ENCODE measurements at places on chromosomes 12 and 14. TPM values are rescaled to one million over a fixed set of nuclear protein-coding genes. Genes with fewer than 3 reads are reported as not detected.

- H3K27ac ChIP-seq: no peak overlapping the region
- H3K4me3 ChIP-seq: no peak overlapping the region
- H3K36me3 ChIP-seq: peaks cover 6% of the 10 kb centered on the region
- H3K4me1 ChIP-seq: peaks cover 31% of the 10 kb centered on the region
Measured at GRCh38 chr12:131862600-131862993, 31.8 kb upstream of the ULK1 start.

DNA sequence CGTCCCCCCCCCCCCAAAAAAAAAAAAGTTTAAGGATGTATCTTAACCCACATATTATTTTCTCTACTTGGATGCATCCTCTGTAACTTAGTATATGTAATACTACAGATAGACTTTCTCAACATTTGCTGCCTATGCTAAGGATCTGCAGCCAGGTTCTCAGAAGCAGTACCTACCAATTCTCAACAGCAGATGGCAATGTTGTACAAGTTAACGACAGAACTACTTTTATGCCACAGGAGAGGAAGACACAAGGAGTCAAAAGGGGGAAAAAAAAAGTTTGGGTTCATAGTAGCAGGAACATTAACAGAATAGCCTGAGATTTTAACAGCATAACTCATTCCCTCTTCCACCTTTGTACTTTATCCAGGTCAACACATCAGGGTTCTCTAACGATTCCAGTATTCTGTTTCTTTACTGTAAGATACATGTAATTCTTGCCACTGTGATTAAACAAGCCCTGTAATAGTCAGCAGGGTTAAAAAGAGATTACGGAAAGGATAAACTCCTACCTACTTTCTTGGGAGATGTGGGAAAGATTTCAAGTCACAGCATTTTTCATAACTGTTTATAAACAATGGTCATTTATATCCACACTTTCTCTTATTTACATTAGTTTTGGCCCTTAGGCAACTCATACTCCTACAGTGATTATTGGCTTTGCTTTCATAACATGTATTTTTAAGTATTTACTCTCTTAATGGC, 5.7 kb upstream of the NEK9 start:
- H3K4me1 ChIP-seq: peaks cover 33% of the 10 kb centered on the region
- H3K36me3 ChIP-seq: peaks cover 84% of the 10 kb centered on the region
- no peaks in the 10 kb centered on the region for H3K27me3 ChIP-seq
- peak; percentile 83 for DNase-seq
- H3K4me3 ChIP-seq: no peak overlapping the region

PRH2 gene
- not detected for total RNA-seq

GRCh38 chr14:102097441-102098135, 10.7 kb upstream of the HSP90AA1 start:
- no peak overlapping the region for H3K27ac ChIP-seq
- no peaks in the 10 kb centered on the region for H3K27me3 ChIP-seq
- DNase-seq: no peak
- no peaks in the 10 kb centered on the region for H3K36me3 ChIP-seq

DNA sequence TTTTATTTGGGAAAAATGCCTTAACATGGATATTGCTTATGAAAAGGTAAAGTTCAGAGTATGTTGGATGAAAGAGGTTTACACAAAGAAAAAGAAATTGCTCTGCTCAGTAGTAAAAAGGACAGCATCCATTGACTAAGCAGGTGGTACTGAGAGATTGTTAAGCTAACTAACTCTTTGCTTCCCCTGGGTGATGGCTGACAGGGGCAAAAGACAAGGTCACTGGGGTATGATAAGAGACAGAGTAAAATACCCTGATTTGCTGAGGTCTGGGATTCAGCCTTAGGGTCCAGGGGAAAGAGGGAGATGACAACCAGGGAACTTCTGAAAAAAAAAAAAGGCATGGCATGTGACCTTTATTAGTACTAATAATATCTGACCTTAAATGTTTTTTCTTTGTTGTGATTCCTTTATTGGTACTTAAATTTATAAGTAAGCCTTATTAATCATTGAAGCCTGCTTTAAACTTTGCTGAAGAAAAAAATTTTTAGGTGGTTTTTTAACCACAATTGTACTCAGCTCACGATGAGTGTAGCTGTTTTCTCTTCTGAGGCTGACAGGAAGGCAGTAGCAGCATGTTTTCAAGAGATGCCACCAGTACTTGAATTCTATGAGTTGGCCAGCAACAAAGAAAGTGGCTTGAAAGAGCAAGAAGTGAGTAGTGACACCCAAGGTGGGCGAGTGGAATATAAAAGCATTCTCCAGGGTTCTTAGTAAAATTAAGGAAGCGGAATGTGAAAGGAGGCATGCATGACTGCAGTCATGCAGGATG, 43.7 kb upstream of the KITLG start:
- peaks cover 26% of the 10 kb centered on the region for H3K4me1 ChIP-seq
- no peaks in the 10 kb centered on the region for H3K36me3 ChIP-seq
- no peaks in the 10 kb centered on the region for H3K27me3 ChIP-seq
- no peak overlapping the region for H3K27ac ChIP-seq
- H3K4me3 ChIP-seq: no peak overlapping the region

GRCh38 chr14:99706107-99706900, 22.2 kb downstream of the CYP46A1 start:
- H3K36me3 ChIP-seq: no peaks in the 10 kb centered on the region
- no peak overlapping the region for H3K4me3 ChIP-seq
- H3K4me1 ChIP-seq: no peaks in the 10 kb centered on the region
- H3K27me3 ChIP-seq: no peaks in the 10 kb centered on the region
- no peak overlapping the region for H3K27ac ChIP-seq
- no peak for DNase-seq

DNA sequence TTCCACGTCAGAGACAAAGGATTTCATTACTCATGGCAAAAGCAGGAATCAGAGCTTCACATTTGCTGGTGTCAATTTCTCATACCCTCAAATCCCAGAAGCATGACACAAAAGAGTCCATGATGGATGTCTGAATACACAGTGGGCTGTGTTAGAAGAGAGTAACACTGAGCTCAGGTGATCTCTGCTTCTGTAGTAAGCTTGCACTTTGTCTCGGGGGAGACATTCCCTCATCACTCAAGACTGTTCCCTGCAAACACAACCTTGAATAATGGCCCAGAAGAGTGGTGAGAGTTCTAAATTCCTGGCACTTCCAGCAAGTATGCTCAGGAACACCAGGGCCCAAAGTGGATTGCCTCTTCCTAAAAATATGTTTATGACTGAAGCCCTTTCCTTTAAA, 1787.2 kb upstream of the SEL1L start:
- H3K27ac ChIP-seq: no peak overlapping the region
- H3K36me3 ChIP-seq: no peaks in the 10 kb centered on the region
- H3K27me3 ChIP-seq: no peaks in the 10 kb centered on the region
- H3K4me3 ChIP-seq: no peak overlapping the region

- H3K36me3 ChIP-seq: peaks cover 58% of the 10 kb centered on the region
- H3K4me3 ChIP-seq: no peak overlapping the region
- H3K27me3 ChIP-seq: no peaks in the 10 kb centered on the region
- no peak overlapping the region for H3K27ac ChIP-seq
Measured at GRCh38 chr14:35114036-35114435, 7.8 kb downstream of the PPP2R3C start.

- peak overlapping the region; percentile 82 for H3K27ac ChIP-seq
- peak overlapping the region; percentile 76 for H3K4me3 ChIP-seq
- H3K4me1 ChIP-seq: peaks cover 28% of the 10 kb centered on the region
- peaks cover 34% of the 10 kb centered on the region for H3K36me3 ChIP-seq
- no peaks in the 10 kb centered on the region for H3K27me3 ChIP-seq
- peak; percentile 87 for DNase-seq
Measured at GRCh38 chr12:52903285-52903854, 1.5 kb downstream of the KRT8 start.

- no peaks in the 10 kb centered on the region for H3K36me3 ChIP-seq
- no peak overlapping the region for H3K4me3 ChIP-seq
- DNase-seq: peak; percentile 73
- H3K27me3 ChIP-seq: no peaks in the 10 kb centered on the region
- H3K27ac ChIP-seq: no peak overlapping the region
Measured at GRCh38 chr14:72613231-72613974, 280.5 kb downstream of the DPF3 start.

GRCh38 chr12:49902399-49903350, 1.0 kb downstream of the FAIM2 start:
- no peak overlapping the region for H3K27ac ChIP-seq
- peaks cover 41% of the 10 kb centered on the region for H3K27me3 ChIP-seq
- H3K4me1 ChIP-seq: no peaks in the 10 kb centered on the region
- no peak overlapping the region for H3K4me3 ChIP-seq

OR4E2 gene
- not detected for total RNA-seq

DNA sequence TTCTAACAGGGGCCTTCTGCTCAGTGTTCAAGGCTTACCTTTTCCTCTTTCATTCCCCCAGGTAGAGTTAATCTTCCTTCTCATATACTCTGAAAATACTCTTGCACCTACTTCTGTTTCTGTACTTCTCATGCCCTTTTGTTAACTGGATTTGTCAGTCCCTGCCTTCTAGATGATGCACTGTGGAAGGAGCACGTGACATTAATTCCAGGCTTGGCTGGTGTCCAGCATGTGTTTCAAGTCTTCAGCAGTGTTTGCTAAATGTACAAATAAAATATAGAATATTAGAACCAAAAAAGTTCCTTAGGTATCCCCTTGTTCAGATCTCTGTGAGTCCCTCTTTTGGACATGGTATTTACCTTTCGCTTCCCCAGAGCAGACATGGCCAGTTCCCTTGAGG, 27.9 kb upstream of the EVL start:
- no peak overlapping the region for H3K27ac ChIP-seq
- peaks cover 7% of the 10 kb centered on the region for H3K36me3 ChIP-seq
- H3K4me1 ChIP-seq: peaks cover 42% of the 10 kb centered on the region

PIK3C2G gene
- 10.6 TPM for total RNA-seq

DNA sequence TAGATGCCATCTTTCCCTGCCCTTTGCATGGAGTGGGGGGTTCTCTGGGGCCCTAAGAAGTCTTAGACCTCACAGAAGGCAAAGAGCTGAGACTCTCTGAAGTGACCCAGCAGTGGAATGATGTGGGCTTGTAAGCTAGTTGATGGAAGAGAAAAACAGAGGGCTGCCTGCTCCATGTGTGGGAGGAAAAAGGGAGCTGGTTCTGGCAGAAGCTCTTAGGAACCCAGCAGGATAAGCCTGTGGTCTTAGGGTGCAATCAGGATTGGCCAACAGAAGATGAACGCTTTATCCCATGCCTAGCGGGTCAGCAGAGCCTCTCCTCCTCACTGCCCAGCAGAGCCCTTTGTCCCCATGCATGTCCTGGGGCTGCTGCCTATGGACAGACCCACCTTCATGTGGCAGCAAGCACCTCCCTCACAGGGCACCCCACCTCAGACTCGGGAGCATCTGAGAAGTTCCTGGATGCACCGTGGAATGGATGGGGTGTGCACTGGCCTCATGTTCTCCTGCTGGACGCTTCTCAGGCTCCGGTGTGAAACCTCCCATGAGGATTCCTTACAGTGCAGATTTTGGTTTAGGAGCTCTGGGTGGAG, 152.7 kb downstream of the ADGRD1 start:
- H3K4me1 ChIP-seq: peaks cover 3% of the 10 kb centered on the region
- no peak overlapping the region for H3K4me3 ChIP-seq
- DNase-seq: no peak
- H3K27ac ChIP-seq: no peak overlapping the region
- H3K27me3 ChIP-seq: no peaks in the 10 kb centered on the region

GRCh38 chr12:56150563-56150962, 1.8 kb upstream of the MYL6B start:
- peaks cover 13% of the 10 kb centered on the region for H3K36me3 ChIP-seq
- peak overlapping the region; percentile 75 for H3K4me3 ChIP-seq
- no peaks in the 10 kb centered on the region for H3K27me3 ChIP-seq

GRCh38 chr12:123427036-123427769, 9.3 kb downstream of the RILPL2 start:
- peaks cover 36% of the 10 kb centered on the region for H3K36me3 ChIP-seq
- no peak overlapping the region for H3K27ac ChIP-seq
- no peaks in the 10 kb centered on the region for H3K27me3 ChIP-seq
- no peak for DNase-seq
- H3K4me3 ChIP-seq: no peak overlapping the region

DNA sequence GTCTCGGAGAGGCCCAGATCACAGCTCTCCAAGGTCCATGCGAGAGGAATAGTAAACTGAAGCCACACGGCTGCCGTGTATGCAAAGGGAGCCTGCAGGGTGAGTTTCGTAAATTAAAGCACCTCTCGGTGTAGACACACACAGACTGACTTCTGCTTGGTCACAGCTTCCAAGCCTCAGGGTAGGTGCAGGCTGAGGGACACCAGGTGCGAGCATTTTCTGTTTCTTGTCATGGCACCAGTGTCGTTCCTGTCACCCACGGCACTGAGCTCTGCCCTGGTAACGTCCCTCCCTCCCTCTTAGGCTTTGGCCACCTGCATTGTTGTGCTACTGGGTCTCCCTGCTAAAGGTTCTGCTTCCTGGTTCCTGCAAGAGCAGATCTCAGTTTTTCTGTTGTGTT, 76.2 kb upstream of the DYNC1H1 start:
- no peak overlapping the region for H3K4me3 ChIP-seq
- no peaks in the 10 kb centered on the region for H3K4me1 ChIP-seq

AP4S1 gene
- total RNA-seq: 13.4 TPM

- no peaks in the 10 kb centered on the region for H3K27me3 ChIP-seq
- H3K4me3 ChIP-seq: no peak overlapping the region
- peaks cover 6% of the 10 kb centered on the region for H3K4me1 ChIP-seq
- no peaks in the 10 kb centered on the region for H3K36me3 ChIP-seq
- H3K27ac ChIP-seq: no peak overlapping the region
- DNase-seq: no peak
Measured at GRCh38 chr12:3667485-3667884, 85.4 kb downstream of the CRACR2A start.

DNA sequence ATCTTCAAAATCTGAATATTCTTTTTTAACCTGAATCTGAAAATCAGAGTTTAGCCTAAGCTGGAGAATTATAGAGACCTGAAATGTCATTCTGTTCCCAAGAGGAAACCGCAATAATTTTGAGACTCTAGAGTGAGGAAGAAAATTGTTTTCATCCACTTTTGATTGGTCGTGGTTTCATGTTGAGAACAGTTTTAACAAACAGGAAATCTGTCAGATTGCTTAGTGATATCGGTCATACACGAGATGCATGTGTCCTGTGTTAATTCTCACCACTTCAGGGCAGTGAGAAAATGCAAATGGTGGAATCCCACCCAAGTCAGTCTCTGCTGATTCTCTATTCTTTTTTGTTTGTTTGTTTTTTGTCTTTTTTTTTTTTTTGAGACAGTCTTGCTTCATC, 1498.5 kb upstream of the TMEM132C start:
- no peaks in the 10 kb centered on the region for H3K36me3 ChIP-seq
- no peaks in the 10 kb centered on the region for H3K4me1 ChIP-seq
- no peaks in the 10 kb centered on the region for H3K27me3 ChIP-seq

DNA sequence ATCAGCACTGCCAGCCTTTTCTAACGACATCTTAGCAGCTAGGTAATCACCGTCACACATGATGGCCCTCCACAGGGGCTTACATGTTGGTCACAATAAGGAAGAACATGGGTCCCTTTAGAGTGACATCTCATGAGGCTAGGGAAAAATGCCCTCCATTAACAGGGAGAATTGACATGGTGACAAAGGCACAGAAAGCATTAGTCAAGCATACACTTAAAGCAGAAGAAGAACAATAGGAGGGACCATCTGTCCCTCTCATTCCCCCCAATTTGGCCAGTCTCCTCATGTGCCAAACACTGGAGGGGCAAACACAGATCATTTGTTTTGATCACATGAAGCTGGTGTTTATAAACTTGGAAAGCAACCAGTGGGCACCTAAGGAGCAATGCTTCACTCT, 78.0 kb downstream of the GRIP1 start:
- peaks cover 12% of the 10 kb centered on the region for H3K4me1 ChIP-seq
- H3K27me3 ChIP-seq: peaks cover 10% of the 10 kb centered on the region
- H3K27ac ChIP-seq: no peak overlapping the region
- DNase-seq: no peak

- no peak overlapping the region for H3K4me3 ChIP-seq
- peak; percentile 51 for DNase-seq
- no peaks in the 10 kb centered on the region for H3K27me3 ChIP-seq
- no peaks in the 10 kb centered on the region for H3K4me1 ChIP-seq
- H3K27ac ChIP-seq: no peak overlapping the region
Measured at GRCh38 chr12:107990325-107990724, 138.8 kb upstream of the WSCD2 start.

TBC1D30 gene
- 7.9 TPM for total RNA-seq
